ENCODE measurements at places on chromosomes 1 and 21. TPM values are rescaled to one million over a fixed set of nuclear protein-coding genes. Genes with fewer than 3 reads are reported as not detected.

Gene ANKRD34A
- 10.3 TPM for total RNA-seq

Gene DNAI4
- total RNA-seq, result 1.2 TPM

Gene TAL1
- total RNA-seq, result not detected

Gene CCDC17
- total RNA-seq, result 1.1 TPM

Gene SYT2
- not detected for total RNA-seq

DNA sequence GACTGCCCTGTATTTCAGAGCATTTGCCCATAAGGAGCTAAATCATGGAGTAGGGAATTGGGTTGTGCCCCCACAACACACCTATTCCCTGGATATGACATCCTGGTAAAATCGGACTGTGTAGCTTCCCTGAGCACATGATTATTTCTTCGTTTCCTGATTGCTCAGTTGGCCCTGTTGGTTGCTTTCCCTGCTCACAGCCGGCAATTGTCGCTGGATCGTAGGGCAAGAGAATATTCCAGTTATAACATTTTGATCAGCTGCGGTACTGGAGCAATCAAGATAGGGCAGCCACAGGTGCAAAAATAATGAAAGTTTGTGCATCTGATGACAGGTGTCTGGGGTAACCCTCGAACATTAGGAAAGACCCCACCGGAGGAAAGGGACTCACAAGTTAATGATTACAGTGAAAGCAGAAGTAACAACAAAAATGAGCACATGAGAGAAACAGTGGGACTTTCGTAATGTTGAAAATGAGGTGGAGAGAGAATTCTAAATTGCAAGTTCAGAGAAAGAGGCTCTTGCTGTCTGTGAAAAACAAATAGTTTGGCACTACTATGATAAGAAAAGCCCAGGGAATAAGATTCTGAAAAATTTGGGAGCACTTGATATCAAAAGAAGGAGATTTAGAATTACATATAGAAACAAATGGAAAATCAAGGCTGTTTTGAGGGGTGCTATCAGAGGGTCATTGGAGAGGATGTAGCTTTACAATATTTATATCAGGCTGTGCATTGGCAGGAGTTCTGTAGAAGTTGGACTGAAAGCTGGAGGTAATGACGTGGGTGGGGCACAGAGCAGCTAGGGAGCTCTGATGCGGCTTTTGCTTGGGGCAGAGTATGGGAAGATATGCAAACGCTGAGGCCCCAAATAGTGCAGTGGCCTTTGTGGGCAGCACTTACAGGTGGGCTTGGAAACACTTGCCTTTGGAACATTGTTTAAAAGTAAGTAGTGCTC, at the start of gene MAB21L3:
TSS of gene MAB21L3 (plus strand) at position 833 of the 957 bp plus-strand sequence. CDS start 1,217 bp downstream, outside the sequence.
- H3K27me3 ChIP-seq, result no peaks in the 10 kb centered on the region
- peaks cover 4% of the 10 kb centered on the region for H3K4me1 ChIP-seq
- H3K4me3 ChIP-seq, result no peak within 1 kb of the TSS
- no peak for DNase-seq

DNA sequence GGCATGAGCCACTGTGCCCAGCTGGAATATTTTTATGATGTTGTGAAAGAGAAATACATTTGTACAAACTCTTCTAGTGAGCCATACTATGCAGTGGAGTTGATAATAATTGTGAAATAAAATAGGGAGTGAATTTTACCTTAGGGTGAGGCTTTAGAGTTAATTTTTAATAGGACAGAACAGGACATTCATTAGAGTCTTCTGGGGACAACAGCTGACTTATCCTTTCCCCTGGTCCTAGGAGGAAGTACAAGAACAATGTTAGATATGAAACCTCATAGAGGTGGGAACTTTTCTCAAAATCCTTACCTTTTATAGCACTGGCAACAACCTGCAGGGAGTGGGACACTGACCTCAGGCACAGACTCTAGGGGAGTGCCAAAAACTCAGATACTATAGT, 21.9 kb downstream of the HAO2 start:
- peaks cover 23% of the 10 kb centered on the region for H3K27me3 ChIP-seq
- DNase-seq, result no peak
- H3K36me3 ChIP-seq, result no peaks in the 10 kb centered on the region
- H3K4me3 ChIP-seq, result no peak overlapping the region
- no peak overlapping the region for H3K27ac ChIP-seq
- no peaks in the 10 kb centered on the region for H3K4me1 ChIP-seq

DNA sequence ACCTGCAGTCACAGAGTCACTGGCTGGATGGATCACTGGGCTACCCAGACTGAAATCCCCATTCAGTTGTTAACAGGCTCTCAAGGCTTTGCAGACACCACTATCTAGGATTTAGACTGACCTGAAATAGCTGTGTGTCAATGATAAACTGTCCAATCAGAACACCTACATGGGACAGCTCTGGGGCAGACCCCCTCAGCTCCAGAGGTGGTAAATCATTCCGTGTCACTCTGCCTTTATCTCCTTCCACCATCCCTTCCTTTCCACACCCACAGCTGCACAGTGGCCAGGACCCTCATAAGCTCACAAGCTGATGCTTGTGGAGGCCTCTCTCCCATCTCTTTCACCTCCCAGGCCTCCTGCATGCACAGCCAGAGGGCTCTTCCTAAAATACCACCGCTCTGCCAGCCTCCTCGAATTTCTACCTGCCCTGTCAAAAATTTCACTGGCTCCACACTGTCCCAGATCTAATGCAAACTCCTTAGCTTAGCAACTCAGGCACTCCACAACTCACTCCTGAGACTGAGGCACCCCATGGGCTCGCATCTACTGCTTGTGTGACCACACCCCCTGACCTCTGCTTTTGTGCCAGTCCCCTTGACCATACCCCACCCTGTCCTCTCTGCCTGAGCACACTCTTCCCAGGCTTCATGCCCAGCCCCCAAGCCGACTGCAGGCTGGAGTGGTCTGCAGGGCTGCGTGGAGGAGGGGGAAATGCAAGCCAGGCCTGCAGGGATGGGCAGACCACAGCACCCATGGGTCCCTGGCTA, 5.8 kb downstream of the CAPZB start:
- no peaks in the 10 kb centered on the region for H3K27me3 ChIP-seq
- H3K36me3 ChIP-seq, result peaks cover 33% of the 10 kb centered on the region
- no peak for DNase-seq
- peaks cover 85% of the 10 kb centered on the region for H3K4me1 ChIP-seq

DNA sequence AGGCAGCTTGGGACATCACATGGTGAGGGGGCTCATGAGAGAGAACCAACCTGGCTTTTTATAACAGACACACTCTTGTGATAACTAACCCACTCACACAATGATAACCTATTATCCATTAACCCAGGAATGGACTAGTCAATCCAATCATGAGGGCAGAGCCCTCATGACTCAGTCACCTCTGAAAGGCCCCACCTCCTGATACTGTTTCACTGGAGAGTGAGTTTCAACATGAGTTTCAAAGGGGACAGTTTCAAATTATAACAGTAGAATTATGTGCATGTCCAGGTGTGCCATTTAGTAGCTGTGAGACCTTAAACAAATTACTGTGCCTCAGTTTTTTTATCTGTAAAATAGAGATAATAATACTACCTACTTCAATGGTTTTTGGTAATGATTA, 47.6 kb upstream of the PPP2R5A start:
- H3K4me3 ChIP-seq, result no peak overlapping the region
- H3K4me1 ChIP-seq, result peaks cover 31% of the 10 kb centered on the region
- H3K36me3 ChIP-seq, result no peaks in the 10 kb centered on the region
- DNase-seq, result peak; percentile 28
- no peaks in the 10 kb centered on the region for H3K27me3 ChIP-seq

GRCh38 chr21:44298301-44298700, 1.6 kb upstream of the PFKL start:
- no peaks in the 10 kb centered on the region for H3K27me3 ChIP-seq
- H3K36me3 ChIP-seq, result peaks cover 3% of the 10 kb centered on the region
- DNase-seq, result no peak

DNA sequence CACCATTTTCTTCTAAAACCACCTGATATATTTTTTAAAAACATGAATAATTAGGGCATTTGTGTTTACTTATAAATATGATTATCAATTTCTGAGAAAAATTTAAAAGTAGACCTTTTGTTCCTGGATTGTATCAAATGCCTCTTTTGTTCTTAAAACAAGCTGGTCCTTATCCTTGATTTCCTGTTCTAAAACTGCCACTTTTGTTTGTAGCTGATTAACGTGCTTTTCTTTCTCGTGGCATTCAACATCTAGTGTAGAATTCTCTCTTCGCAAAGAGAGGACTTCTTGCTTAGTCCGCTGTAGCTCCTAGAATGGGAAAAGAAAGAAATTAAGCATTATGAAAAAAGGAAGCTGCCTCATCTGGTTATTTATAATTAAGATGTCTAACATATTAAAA, 25.0 kb downstream of the SASS6 start:
- H3K4me3 ChIP-seq, result no peak overlapping the region
- H3K27me3 ChIP-seq, result no peaks in the 10 kb centered on the region
- H3K27ac ChIP-seq, result no peak overlapping the region
- H3K36me3 ChIP-seq, result peaks cover 21% of the 10 kb centered on the region
- no peak for DNase-seq

DNA sequence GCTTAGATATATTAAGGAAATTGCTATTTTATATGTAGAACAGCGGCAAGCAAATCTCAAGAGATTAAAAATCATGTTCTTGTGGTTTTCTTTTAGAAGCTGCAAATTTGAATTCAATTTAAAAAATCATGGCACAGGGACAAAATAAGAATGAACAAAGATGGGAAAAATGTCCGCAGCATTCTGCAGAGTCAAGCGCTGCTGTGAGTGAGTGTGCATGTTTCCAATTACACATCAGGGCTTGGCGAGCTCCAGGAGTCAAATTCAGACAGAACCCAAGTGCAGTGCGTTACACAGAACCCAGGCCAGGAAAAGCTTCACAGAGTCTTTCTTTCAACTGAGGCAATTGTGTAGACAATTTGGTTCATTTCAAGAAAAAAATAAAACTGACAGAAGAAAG, 33.3 kb upstream of the ERG start:
- no peaks in the 10 kb centered on the region for H3K36me3 ChIP-seq
- no peak overlapping the region for H3K4me3 ChIP-seq
- DNase-seq, result no peak
- no peak overlapping the region for H3K27ac ChIP-seq
- no peaks in the 10 kb centered on the region for H3K27me3 ChIP-seq
- no peaks in the 10 kb centered on the region for H3K4me1 ChIP-seq

- H3K36me3 ChIP-seq, result peaks cover 3% of the 10 kb centered on the region
- H3K27me3 ChIP-seq, result peaks cover 22% of the 10 kb centered on the region
- H3K4me1 ChIP-seq, result peaks cover 39% of the 10 kb centered on the region
- H3K4me3 ChIP-seq, result peak overlapping the region; percentile 76
- peak; percentile 83 for DNase-seq
Measured at GRCh38 chr1:154998818-154999570, 3.6 kb upstream of the ZBTB7B start.

DNA sequence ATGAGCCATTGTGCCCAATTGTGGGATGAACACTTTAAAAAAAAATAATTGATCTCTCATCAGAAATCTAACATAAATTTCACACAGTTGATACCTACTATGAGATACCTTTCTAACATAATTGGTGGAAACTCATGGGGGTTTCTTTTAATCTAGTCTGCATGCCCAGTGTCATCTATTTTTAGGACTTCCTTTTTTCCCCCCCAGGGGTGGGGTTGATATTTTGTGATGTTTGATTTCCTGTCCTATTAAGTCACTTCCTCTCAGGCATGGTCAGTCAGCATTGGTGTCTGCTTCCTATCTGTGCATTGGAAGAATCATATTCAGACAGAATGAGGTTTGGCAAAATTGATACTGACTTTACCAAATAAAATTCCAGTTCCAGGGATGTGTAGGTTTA, 21.5 kb downstream of the NFYC start:
- H3K27me3 ChIP-seq, result no peaks in the 10 kb centered on the region
- no peak for DNase-seq
- H3K27ac ChIP-seq, result peak overlapping the region; percentile 51
- peak overlapping the region; percentile 64 for H3K4me3 ChIP-seq
- H3K4me1 ChIP-seq, result peaks cover 57% of the 10 kb centered on the region

GRCh38 chr21:33618407-33618806, 23.1 kb downstream of the CRYZL1 start:
- H3K4me3 ChIP-seq, result no peak overlapping the region
- no peak for DNase-seq
- no peak overlapping the region for H3K27ac ChIP-seq
- H3K36me3 ChIP-seq, result peaks cover 10% of the 10 kb centered on the region
- no peaks in the 10 kb centered on the region for H3K27me3 ChIP-seq
- no peaks in the 10 kb centered on the region for H3K4me1 ChIP-seq

Data from activated naive CD8-positive, alpha-beta T cell treated with anti-CD3 and anti-CD28 coated beads for 36 hours (primary cell).